ENCODE measurements at places on chromosomes 3 and 15.

DNA sequence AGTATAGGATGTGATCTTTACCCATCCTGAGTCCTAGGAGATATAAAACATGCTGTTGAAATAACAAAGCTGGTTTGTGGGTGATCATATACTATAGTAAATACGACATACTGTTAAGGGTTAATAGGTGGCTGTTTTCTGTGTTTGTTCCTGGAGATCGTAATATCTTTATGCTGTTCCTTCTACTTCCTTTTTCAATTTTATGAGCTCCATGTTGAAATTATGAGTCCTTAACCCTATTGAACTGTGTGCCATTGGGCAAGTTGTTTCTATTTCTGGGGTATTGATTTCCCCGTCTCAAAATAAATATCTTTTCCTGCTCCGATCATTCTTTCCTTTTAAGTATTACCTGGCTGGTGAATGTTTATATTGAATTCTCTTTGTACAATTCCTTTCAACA lies 115.1 kb downstream of the LPP start:
- no peak for DNase-seq

DNA sequence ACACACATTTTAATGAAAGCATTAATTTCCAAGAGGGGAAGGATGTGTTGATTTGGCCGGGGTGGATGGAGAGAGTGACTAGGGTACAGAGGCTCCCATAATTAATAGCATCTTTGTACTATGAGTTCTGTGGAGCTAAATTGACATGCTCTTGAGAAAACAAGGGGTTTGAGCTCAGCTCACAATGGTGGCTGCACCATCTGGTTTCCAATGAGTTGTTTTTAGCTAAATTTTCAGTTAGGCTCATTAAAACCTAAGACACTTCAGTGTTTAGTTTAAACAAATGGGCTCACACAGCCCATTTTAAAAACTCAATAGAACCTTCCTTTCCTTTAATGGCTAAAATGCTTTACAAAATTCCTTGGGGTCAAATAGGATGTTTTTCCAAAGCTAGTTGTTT lies 199.7 kb downstream of the TNIK start:
- DNase-seq = no peak

DNA sequence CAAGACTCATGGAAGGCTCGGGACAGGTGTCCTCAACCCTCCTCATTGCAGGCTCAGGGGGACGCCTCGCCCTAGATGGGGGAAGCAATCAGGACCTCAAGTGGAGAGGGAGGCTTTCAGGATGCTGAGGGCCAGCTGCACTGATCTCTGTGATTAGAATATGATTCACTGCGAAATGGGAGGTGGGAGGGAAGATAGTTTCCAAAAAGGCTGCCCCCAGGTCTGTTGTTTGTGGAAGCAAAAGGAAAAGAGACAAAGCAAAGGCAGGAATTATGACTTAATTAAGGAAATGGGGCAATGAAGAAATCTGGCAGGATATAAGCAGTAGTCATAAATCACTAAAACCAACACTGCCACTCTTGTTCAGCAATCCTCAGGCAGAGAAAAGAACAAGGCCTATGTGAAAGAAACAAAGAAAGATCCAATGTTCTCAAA lies 85.6 kb upstream of the ABHD17C start:
- DNase-seq = peak; percentile 77

- no peak for DNase-seq
These were observed 124.6 kb downstream of the IGF1R start for GRCh38 chr15:98772895-98773294.

DNA sequence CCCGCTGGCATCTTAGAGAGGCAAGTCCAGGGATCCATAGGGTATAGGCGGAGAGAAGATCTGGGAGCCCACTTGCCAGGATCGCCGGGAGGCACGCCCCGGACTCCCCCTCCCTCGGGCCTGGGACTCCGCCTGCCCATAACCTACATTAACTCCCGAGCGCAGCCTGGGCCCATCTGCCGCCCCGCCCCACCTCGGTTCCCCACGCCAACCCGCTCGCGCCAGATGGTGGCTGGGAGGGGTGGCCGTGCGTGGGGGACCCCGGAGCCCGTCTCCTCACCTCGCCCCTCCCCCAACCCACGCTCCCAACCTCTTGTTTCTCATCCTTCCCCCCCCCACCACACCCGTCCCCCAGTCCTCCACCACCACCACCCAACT lies 1.7 kb upstream of the DLL4 start:
- peak; percentile 31 for DNase-seq
